Tracheal epithelial cell (primary cell): ENCODE measurements at places on chromosomes 16 and 17. TPM values are rescaled to one million over a fixed set of nuclear protein-coding genes. Genes with fewer than 3 reads are reported as not detected.

Gene NPW
- total RNA-seq, result under 0.01 and 1.4 TPM in 2 replicates

Gene CNTNAP4
- total RNA-seq, result not detected in 2 replicates

Gene KRT32
- total RNA-seq, result not detected in 2 replicates

Gene PRKCB
- 0.21 TPM in 1 of 2 replicates, not detected in the other for total RNA-seq

Gene SOX8
- not detected in 2 replicates for total RNA-seq

Gene DNAAF8
- total RNA-seq, result under 0.01 TPM in 1 of 2 replicates, not detected in the other

Gene RAB26
- total RNA-seq, result 0.48 and 1.7 TPM in 2 replicates

Gene CLEC19A
- total RNA-seq, result not detected in 2 replicates

Gene MYL4
- not detected in 2 replicates for total RNA-seq

Gene SCIMP
- total RNA-seq, result under 0.01 TPM in 1 of 2 replicates, not detected in the other

Gene CRHR1
- not detected in 2 replicates for total RNA-seq

Gene TMEM238L
- total RNA-seq, result not detected in 2 replicates

Gene C16orf95
- total RNA-seq, result 1.7 and 1.9 TPM in 2 replicates

Gene EPX
- not detected in 2 replicates for total RNA-seq

Gene SLC6A4
- not detected in 2 replicates for total RNA-seq

Gene TEKT5
- 0.21 and 0.48 TPM in 2 replicates for total RNA-seq

Gene CES1
- 1.2 TPM in 1 of 2 replicates, not detected in the other for total RNA-seq
